Hematopoietic multipotent progenitor cell (in vitro differentiated cells): ENCODE measurements at places on chromosomes 1 and 21. TPM values are rescaled to one million over a fixed set of nuclear protein-coding genes. Genes with fewer than 3 reads are reported as not detected.

Gene PAPPA2
- total RNA-seq: under 0.01 TPM

Gene GCSAML
- 16.4 TPM for total RNA-seq

GRCh38 chr1:175713381-175713780, 30.0 kb downstream of the TNR start:
- DNase-seq: no peak

Gene FGR
- total RNA-seq: 10.8 TPM

DNA sequence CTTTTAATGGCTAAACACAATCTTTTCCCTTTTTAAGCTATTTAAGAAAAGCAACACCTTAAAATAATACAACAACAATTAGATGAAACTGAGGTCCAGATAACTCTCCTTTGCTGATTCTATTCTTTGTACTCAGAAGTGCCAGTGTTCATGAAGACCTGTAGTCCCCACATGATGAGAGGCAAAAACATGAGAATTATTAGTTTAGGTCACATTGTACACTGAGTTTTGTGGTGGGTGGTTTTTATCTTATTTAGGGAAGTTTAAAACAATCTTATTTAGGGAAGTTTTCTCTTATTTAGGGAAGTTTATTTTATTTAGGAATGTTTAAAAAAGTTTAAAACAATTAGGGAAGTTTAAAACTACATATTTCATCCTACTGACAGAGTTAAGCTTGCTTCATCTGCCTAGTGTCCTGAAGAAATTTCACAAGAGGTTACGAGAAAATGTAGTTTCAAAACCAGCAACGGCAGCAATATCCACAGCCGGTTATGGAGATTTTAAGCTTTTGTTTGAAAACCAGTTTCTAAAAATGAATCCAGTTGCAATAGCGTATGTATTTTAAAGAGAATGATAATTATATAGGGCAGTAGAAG, 7.8 kb upstream of the OR14I1 start:
- no peak for DNase-seq

Gene CDK18
- 8.6 TPM for total RNA-seq

DNA sequence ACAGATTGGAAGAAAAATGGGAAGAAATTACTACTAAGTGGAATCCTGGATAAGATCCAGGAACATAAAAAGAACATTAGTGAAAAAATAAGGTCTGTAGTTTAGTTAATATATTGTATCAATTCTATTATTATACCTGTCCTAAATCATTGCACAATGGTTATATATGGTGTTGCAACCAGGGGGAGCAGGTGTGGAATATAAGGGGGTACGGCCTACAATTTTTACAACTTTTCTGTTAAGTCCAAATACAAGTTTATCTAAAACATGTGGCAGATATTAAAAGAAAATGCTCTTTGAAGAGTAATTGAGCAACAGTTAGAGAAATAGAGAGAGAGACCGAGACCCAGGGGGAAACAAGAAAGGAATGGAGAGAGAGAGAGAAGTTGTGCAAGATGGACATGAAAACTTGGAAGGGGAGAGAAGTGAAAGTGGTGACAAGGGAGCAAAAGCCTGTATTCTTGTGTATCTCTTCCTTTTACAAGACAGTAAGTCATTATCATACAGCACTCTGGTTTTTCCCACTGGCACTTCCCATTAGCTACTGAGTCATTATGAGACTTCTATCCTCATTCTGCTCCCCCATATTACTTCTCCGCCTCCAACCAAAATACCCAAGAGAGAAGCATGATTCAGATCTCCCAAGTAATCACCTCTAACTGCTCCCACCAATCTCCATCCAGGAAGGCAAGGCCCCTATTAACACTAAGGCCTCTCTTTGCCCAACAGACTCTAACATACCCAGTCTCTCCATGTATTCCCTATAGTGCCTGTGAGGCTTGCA, 22.3 kb upstream of the TRAF3IP3 start:
- DNase-seq: no peak

Gene PTGS2
- 32.3 TPM for total RNA-seq

GRCh38 chr1:117061986-117062415, 1.9 kb downstream of the TTF2 start:
- peak; percentile 19 for DNase-seq

Gene MMEL1
- total RNA-seq: 8.1 TPM

Gene ADAM30
- total RNA-seq: not detected

Gene WNT3A
- not detected for total RNA-seq

DNA sequence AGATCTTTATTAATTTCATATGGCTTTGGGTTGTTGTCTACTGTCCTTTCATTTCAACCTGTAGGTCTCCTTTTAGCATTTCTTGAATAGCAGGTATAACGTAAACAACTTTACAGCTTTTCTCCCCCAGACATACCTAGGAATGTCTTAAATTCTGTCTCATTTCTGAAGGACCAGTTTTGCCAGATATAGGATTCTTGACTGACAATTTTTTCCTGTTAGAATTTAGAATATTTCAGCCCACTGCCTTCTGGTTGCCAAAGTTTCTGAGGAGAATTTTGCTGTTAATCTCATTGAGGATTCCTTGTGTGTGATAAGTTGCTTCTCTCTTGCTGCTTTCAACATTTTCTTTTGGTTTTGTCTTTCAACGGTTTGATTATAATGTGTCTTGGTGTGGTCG, 60.1 kb downstream of the CCDC30 start:
- no peak for DNase-seq

Gene C2CD4D
- not detected for total RNA-seq
